ENCODE measurements at places on chromosomes 7 and 10.

DNA sequence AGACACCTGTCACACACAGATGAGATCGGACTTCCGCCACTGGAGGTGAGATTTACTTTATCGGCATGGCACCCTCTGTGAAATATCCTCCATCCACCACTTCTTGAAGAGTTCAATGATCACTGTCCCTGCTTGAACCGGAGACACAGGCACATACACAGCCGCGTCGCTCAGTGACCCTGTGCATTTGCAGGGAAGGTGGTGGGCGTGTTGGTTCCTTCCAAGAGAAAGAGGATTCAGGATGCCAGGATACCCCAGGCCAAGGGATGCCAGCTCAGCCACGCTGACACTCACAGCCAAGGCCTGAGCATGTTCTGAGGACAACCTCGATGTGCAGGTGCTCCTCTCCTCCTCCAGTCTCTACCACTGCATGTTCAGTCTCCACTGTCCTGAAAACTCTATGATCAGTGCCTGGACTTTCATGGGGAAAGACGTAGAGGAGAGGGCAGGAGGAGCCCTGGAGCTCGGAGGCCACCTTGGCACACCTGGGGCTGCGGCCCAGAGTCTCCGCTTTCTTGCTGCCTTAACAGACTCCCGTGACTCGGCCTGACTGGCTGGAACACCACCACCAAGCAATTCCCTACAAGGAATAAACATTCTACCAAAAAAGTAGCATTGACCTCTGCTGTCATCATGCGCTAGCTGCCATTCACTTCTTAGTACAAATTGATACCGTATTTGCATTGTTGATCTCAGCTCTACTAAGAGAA lies 115.2 kb downstream of the TCERG1L start:
- DNase-seq: no peak

- no peak for DNase-seq
These were observed 13.3 kb downstream of the ITPRIP start for GRCh38 chr10:104324931-104325330.

DNA sequence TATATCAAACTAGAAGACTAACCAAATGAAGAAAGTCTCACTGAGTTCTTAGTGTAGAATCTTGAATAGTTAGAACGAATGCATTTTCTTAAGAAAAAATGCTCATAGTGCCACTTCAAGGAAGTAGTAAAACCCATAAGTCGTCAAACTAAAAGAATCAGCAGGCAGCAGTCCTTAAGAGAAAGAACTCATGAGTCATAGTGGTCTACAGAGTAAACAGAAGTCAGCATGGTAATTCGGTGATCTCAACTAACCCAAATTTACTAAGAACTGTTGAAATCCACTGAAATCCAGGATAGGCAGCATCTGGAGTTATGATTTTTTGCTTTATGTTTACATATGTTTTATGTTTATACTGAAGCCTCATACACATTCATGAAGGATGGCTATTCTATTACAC lies 256.2 kb downstream of the LHFPL3 start:
- DNase-seq: no peak

DNA sequence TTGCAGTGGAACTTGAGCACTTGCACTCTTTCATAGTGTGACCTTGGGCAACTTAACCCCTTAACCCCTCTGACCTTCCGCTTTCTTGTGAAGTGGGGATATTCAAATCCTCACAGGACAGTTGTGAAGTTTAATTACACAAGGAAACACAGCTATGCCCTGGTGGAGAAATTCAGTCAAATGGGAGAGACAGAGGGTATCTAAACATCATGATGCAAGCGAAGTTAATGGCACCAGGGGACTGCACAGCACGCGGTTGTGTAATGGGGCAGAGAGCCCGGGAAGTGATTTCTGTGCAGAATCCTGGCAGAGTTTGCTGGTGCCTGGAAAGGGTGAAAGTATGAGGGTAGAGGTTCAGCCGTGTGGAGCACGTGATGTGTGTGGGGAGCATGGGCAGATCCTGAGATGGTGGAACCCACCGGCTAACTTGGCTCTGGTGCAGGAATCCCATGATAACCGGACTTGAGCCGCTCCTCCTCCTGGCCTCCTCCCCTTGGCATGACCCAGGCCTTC lies 51.7 kb downstream of the SNX10 start:
- no peak for DNase-seq

- DNase-seq: peak; percentile 68
These were observed 1.8 kb downstream of the KLLN start for GRCh38 chr10:87861566-87861952.

- DNase-seq: no peak
These were observed 12.7 kb upstream of the CACUL1 start for GRCh38 chr10:118767297-118768040.

DNA sequence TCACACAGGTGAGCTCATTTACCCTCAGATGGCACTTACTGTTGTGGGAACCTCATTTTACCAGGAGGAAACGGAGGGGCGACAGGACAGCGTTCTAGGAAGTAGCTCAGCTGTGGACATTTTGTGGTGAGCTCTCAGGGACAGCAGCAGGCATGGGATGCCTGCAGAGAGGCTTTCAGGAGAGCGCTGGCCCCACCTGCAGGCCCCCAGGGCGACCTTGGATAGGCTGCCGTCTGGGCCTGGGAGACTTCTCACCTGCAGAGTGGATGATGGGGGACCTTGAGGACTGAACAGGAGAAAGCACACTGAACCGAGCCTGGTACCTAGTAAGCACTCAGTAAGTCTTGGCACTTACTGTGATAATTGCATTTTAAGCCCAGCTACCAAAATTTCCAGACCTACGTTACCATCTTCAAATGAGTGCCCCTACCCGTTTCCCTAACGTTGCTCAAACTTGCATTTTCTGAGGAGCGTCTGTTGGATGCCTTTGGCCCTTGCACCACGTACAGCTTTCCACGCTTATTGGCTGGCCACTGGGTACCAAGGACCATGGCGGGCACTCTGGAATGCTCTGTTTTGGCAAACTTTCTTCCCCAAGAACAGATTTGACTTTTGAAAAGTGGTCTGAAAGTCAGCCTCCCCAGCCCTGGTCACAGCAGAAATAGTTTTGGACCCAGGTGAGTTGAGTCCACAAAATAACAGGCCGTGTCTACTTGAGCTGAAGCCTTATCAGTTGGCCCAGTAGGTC lies 223.4 kb downstream of the EBF3 start:
- DNase-seq: no peak

Data from CD4-positive, alpha-beta T cell treated with Interleukin-1 beta for 1 hour (primary cell).